CD14-positive monocyte (primary cell): ENCODE measurements at places on chromosomes 6 and 20. TPM values are rescaled to one million over a fixed set of nuclear protein-coding genes. Genes with fewer than 3 reads are reported as not detected.

Gene GRM1
- polyA plus RNA-seq: not detected

Gene ENPP1
- polyA plus RNA-seq: not detected in 2 replicates

Gene CD83
- polyA plus RNA-seq: 75.1 and 326 TPM in 2 replicates

Gene PTCRA
- 0.83 TPM for polyA plus RNA-seq

Gene KCNQ2
- not detected for polyA plus RNA-seq

Gene PPIL6
- 0.09 and 0.14 TPM in 2 replicates for polyA plus RNA-seq

Gene CLPSL2
- not detected for polyA plus RNA-seq

Gene EFCAB8
- polyA plus RNA-seq: 0.15 and 0.45 TPM in 2 replicates

- H3K27ac ChIP-seq: no peak overlapping the region
- peaks cover 86% of the 10 kb centered on the region for H3K27me3 ChIP-seq
- no peaks in the 10 kb centered on the region for H3K4me1 ChIP-seq
- no peak for DNase-seq
- H3K36me3 ChIP-seq: no peaks in the 10 kb centered on the region
- no peak overlapping the region for H3K4me3 ChIP-seq
Observed at GRCh38 chr6:27295301-27296079, 16.6 kb downstream of the POM121L2 start.

GRCh38 chr20:40073535-40074111 lies 615.4 kb downstream of the MAFB start:
- no peaks in the 10 kb centered on the region for H3K36me3 ChIP-seq
- no peak overlapping the region for H3K4me3 ChIP-seq
- no peaks in the 10 kb centered on the region for H3K4me1 ChIP-seq

GRCh38 chr6:73207221-73207837 lies 18.0 kb downstream of the KHDC1L start:
- H3K4me1 ChIP-seq: no peaks in the 10 kb centered on the region
- no peaks in the 10 kb centered on the region for H3K36me3 ChIP-seq
- no peak overlapping the region for H3K4me3 ChIP-seq
- no peaks in the 10 kb centered on the region for H3K27me3 ChIP-seq

- H3K4me1 ChIP-seq: no peaks in the 10 kb centered on the region
- no peaks in the 10 kb centered on the region for H3K27me3 ChIP-seq
- no peak for DNase-seq
- H3K27ac ChIP-seq: no peak overlapping the region
- H3K36me3 ChIP-seq: no peaks in the 10 kb centered on the region
Observed at GRCh38 chr20:58162986-58163385, 65.5 kb downstream of the ANKRD60 start.

GRCh38 chr6:119308991-119309657 lies 40.4 kb downstream of the MAN1A1 start:
- H3K4me3 ChIP-seq: no peak overlapping the region
- no peak for DNase-seq
- H3K27me3 ChIP-seq: no peaks in the 10 kb centered on the region
- H3K27ac ChIP-seq: no peak overlapping the region
- peaks cover 62% of the 10 kb centered on the region for H3K4me1 ChIP-seq

GRCh38 chr6:313087-313486 lies 20.8 kb downstream of the DUSP22 start:
- H3K4me3 ChIP-seq: peak overlapping the region; percentile 59
- peaks cover 70% of the 10 kb centered on the region for H3K4me1 ChIP-seq
- no peaks in the 10 kb centered on the region for H3K27me3 ChIP-seq
- H3K27ac ChIP-seq: peak overlapping the region; percentile 88
- DNase-seq: peak; percentile 79

DNA sequence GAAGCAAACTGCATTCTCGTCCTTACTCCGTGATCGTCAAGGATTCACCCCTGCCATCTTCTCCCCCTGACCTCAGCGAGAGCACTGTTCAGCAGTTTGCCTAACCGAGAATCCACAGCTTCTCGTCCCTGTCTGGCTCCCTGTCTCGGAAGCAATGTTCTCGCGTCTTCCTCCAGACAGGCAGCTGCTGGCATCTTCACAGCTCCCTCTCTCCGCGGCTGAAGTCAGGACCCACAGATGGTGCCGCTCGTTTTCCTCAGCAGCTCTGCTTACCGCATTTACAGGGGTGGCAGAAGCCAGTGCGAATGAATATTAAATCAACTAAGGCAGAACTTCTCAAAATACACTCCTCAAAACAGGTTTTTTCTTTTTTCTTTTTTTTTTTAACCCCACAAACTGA lies 18.9 kb upstream of the SLC22A2 start:
- no peak for DNase-seq
- no peaks in the 10 kb centered on the region for H3K27me3 ChIP-seq
- no peaks in the 10 kb centered on the region for H3K4me1 ChIP-seq
- H3K27ac ChIP-seq: no peak overlapping the region

GRCh38 chr20:17205084-17205813 lies 21.6 kb upstream of the PCSK2 start:
- H3K27me3 ChIP-seq: no peaks in the 10 kb centered on the region
- H3K4me3 ChIP-seq: no peak overlapping the region
- no peak overlapping the region for H3K27ac ChIP-seq

DNA sequence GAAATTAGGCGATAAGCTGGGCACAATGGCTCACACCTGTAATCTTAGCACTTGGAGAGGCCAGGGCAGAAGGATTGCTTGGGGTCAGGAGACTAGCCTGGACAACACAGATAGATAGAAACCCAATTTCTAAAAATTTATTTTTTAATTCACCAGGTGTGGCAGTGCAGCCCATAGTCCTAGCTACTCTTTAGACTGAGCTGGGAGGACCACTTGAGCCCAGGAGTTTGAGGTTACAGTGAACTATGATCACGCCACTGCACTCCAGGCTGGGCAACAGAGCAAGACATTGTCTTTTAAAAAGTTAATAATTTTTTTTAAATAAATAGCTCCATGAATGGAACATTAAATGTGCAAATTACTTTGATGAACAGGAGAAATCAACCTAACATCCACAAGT lies 8.2 kb downstream of the ZNF318 start:
- H3K4me3 ChIP-seq: no peak overlapping the region
- no peaks in the 10 kb centered on the region for H3K27me3 ChIP-seq
- DNase-seq: no peak
- no peak overlapping the region for H3K27ac ChIP-seq
- no peaks in the 10 kb centered on the region for H3K4me1 ChIP-seq

GRCh38 chr20:41619360-41620100 lies 1.4 kb upstream of the CHD6 start:
- H3K27me3 ChIP-seq: no peaks in the 10 kb centered on the region
- no peak overlapping the region for H3K27ac ChIP-seq
- H3K4me1 ChIP-seq: peaks cover 48% of the 10 kb centered on the region
- H3K4me3 ChIP-seq: peak overlapping the region; percentile 81
- no peaks in the 10 kb centered on the region for H3K36me3 ChIP-seq
- DNase-seq: no peak

GRCh38 chr20:48861444-48861843 lies 33.6 kb upstream of the PREX1 start:
- no peak overlapping the region for H3K4me3 ChIP-seq
- no peaks in the 10 kb centered on the region for H3K27me3 ChIP-seq
- H3K27ac ChIP-seq: no peak overlapping the region
- DNase-seq: no peak

GRCh38 chr20:13174402-13174801 lies 46.7 kb upstream of the ISM1 start:
- H3K4me1 ChIP-seq: no peaks in the 10 kb centered on the region
- H3K4me3 ChIP-seq: no peak overlapping the region
- H3K36me3 ChIP-seq: no peaks in the 10 kb centered on the region
- DNase-seq: no peak
- no peaks in the 10 kb centered on the region for H3K27me3 ChIP-seq
- H3K27ac ChIP-seq: no peak overlapping the region

- no peak overlapping the region for H3K27ac ChIP-seq
- H3K4me1 ChIP-seq: peaks cover 58% of the 10 kb centered on the region
- H3K4me3 ChIP-seq: no peak overlapping the region
- H3K36me3 ChIP-seq: no peaks in the 10 kb centered on the region
Observed at GRCh38 chr6:14867802-14868201, 378.1 kb upstream of the JARID2 start.

GRCh38 chr20:47993035-47993755 lies 207.9 kb upstream of the SULF2 start:
- no peak overlapping the region for H3K27ac ChIP-seq
- H3K27me3 ChIP-seq: no peaks in the 10 kb centered on the region
- no peaks in the 10 kb centered on the region for H3K36me3 ChIP-seq
- no peak overlapping the region for H3K4me3 ChIP-seq
- no peak for DNase-seq

- H3K27me3 ChIP-seq: no peaks in the 10 kb centered on the region
- no peak for DNase-seq
- no peak overlapping the region for H3K27ac ChIP-seq
- peaks cover 12% of the 10 kb centered on the region for H3K4me1 ChIP-seq
Observed at GRCh38 chr6:17871836-17872235, 115.6 kb downstream of the KIF13A start.

GRCh38 chr20:46399401-46399800 lies 7.0 kb downstream of the ELMO2 start:
- H3K4me1 ChIP-seq: peaks cover 89% of the 10 kb centered on the region
- H3K4me3 ChIP-seq: no peak overlapping the region
- H3K27ac ChIP-seq: peak overlapping the region; percentile 84
- peaks cover 6% of the 10 kb centered on the region for H3K36me3 ChIP-seq
- H3K27me3 ChIP-seq: no peaks in the 10 kb centered on the region

- H3K27me3 ChIP-seq: no peaks in the 10 kb centered on the region
- peaks cover 9% of the 10 kb centered on the region for H3K36me3 ChIP-seq
- no peak for DNase-seq
- H3K4me1 ChIP-seq: no peaks in the 10 kb centered on the region
- no peak overlapping the region for H3K4me3 ChIP-seq
Observed at GRCh38 chr6:100574836-100575235, 110.1 kb upstream of the SIM1 start.

- H3K36me3 ChIP-seq: peaks cover 96% of the 10 kb centered on the region
- H3K4me3 ChIP-seq: no peak overlapping the region
- no peak overlapping the region for H3K27ac ChIP-seq
- no peak for DNase-seq
Observed at GRCh38 chr20:38534756-38535155, 46.2 kb upstream of the ADIG start.

GRCh38 chr20:52175840-52176239 lies 15.7 kb downstream of the ZFP64 start:
- H3K27me3 ChIP-seq: no peaks in the 10 kb centered on the region
- DNase-seq: no peak
- no peaks in the 10 kb centered on the region for H3K4me1 ChIP-seq
- H3K4me3 ChIP-seq: no peak overlapping the region

DNA sequence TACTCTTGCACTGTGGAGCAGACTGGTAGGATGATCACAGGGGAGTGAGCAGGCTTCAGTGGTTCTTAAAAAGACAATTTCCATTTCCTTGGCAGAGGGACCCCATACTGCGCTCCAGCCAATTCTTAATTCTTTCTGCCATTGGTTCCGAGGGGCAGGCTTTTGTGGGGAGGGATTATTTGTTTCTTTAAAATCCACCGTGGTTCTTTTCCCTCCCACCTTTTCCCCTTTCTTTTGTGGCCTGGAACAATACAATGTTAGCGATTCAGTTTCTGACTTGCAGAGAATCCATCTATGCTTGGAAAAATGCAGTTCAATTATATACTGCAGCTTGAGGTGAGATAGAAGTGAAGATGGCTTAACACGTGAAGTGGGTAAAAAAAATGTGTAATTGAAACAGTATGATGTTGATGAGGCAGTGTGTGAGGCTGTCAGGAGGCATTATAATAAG lies 379.0 kb upstream of the FLRT3 start:
- H3K4me3 ChIP-seq: no peak overlapping the region
- H3K36me3 ChIP-seq: no peaks in the 10 kb centered on the region
- H3K27me3 ChIP-seq: no peaks in the 10 kb centered on the region
- no peak overlapping the region for H3K27ac ChIP-seq

DNA sequence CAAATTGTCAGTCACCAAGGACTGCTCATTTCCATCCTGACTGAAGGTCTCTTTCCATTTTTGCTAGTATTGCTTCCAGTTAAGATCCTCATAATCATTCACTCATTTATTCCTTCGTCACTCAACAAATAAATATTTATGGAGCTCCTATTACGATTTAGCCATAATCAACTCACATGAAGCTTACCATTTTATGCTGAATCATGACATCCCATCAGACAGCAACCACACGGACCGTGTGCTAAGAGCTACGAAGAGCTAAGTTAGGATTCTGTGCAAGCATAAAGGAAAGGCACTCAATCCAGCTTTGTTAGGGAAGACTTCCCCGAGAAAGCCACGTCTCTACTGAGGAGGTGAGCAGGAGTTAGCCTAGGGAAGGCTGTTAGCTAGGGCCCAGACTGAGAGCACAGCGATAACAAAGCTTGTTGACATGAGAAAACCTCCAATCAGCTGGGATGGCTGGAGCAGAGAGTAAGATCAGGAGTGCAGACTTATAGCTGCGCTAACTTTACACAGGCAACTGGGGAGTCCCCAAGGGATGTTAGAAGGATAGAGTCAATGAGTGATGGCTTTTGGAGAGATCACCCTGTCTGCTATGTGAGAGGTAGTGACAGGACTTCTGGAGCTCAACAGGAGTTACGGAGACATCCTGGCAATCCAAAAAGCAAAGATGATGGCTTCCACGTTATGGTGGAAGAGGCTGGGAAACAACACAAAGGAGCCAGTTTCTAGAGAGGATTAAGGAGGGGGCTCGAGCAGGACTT lies 2.6 kb upstream of the GID8 start:
- no peak for DNase-seq
- no peaks in the 10 kb centered on the region for H3K27me3 ChIP-seq
- H3K36me3 ChIP-seq: peaks cover 18% of the 10 kb centered on the region
- peaks cover 27% of the 10 kb centered on the region for H3K4me1 ChIP-seq
- no peak overlapping the region for H3K4me3 ChIP-seq
- H3K27ac ChIP-seq: no peak overlapping the region

DNA sequence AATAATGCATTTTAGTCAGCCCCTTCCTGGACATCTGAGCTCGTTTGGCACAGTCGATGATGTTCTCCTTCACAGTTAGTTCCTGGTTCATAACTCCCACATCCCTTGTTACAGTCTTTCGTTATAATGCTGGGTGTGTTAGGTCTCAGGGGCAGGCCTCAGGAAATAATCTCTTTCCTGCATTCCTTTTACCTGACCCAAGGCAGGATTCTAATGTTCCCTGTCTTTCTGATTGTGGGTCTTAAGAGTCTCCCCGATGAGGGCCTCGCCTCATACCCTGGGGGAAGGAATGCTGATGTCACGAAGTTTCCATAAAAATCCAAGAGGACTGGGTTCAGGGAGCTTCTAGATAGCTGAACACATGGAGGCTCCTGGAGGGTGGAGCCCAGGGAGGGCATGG lies 104.0 kb upstream of the CARMIL1 start:
- H3K4me1 ChIP-seq: peaks cover 71% of the 10 kb centered on the region
- H3K36me3 ChIP-seq: no peaks in the 10 kb centered on the region
- DNase-seq: no peak
- no peak overlapping the region for H3K4me3 ChIP-seq
